GOT3 (cell line): ENCODE measurements at places on chromosomes 6 and 20.

DNA sequence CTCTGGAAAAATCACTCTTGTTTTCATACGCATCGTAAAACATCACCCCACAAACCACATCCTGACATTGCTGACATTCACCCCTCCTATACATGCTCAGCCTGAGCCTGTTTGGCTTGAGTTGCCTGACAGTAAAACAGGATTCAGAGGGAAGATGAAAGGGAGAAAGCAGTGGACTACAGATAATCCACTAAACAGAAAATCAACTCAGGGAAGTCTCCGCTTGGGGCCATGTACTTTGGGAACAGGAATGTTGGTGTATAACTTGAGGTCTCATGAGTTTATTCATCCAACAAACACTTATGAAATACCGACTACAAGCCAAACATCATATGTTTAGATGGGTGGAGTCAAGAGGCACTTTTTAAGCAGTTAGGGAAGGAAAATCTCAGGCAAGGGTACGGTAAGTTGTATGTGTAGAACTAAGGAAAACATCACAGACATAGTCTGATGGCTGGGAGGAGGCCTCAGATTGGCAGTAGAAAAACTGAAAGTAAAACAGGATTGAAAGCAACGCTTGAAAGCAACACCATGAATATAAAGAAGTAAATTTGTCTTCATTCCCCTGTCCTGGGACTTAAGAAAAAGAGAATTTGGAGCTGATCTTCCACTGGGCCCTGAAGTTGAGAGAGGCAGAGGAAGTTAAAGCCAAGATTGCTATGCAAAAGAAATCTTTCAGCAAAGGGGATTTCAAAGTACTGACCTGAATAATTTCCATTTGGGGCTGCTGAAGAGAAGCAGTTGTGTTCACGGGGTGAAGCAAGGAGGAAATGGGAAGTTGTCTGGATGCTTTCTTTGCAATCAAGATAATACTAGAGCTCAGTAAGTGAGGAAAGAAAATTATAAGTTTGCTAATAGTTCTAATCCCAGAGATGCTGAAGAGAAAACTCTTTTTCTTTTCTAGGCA is 28.8 kb downstream of the PDE7B start:
- DNase-seq = no peak

GRCh38 chr6:88683734-88684133 is 279.7 kb downstream of the RNGTT start:
- DNase-seq = no peak

DNA sequence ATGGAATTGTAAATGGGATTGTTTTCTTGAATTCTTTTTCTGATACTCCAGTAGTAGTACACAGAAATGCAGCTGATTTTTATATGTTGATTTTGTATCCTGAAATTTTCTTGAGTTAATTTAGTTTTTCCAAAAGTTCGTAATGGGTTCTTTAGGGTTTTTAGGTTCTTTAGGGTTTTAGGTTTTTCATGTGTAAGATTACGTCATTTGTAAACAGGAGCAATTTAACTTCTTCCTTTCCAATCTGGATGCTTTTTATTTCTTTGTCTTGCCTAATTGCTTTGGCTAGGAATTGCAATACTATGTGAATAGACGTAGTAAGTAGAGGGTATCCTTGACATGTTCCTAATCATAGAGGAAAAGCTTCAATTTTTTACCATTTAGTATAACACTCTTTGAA is 568.6 kb downstream of the MMUT start:
- DNase-seq = no peak

GRCh38 chr6:119890470-119890869 is 540.9 kb upstream of the MAN1A1 start:
- DNase-seq = no peak

- no peak for DNase-seq
Observed at GRCh38 chr6:11598687-11599086, 61.1 kb downstream of the TMEM170B start.

- no peak for DNase-seq
Observed at GRCh38 chr6:37052027-37052628, 46.7 kb downstream of the FGD2 start.

DNA sequence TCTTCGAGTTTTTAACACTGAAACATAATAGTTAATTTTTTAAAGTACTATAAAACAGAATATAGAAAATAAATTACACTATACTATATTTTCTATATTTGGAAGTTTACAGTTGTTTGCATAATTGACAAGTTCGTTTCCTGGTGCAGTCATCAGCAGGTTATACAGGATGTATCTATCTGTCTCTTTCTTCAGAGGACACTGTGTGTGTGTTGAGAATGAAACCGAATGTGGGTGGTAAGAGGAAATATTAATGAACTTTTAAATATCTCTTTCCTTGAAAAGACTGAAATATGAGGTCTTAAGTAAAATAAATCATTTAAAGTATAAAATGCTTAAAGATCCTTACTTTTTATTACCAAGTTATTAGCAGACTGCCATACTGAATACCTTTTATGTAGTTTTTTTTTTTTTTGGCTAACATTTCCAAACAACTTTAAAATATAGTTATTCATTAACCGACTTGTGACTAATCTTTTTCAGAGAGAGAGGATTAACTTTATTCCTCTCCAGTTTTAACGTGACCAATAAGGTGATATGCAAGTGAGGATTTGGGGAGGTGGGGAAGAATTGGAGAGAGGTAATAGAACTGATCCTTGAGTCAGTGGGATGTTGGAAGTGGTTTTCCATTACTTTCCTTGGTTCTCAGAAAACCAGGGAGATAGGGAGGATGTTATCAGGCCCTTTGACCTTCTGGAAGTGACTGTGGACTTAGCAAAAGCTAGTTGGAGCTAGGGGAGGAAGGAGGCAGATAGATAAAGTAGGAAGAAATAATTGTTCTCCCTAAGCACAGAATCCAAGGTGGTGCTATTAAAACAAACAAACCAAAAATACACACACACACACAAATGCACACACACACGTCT is 380.0 kb upstream of the FLRT3 start:
- DNase-seq = no peak

DNA sequence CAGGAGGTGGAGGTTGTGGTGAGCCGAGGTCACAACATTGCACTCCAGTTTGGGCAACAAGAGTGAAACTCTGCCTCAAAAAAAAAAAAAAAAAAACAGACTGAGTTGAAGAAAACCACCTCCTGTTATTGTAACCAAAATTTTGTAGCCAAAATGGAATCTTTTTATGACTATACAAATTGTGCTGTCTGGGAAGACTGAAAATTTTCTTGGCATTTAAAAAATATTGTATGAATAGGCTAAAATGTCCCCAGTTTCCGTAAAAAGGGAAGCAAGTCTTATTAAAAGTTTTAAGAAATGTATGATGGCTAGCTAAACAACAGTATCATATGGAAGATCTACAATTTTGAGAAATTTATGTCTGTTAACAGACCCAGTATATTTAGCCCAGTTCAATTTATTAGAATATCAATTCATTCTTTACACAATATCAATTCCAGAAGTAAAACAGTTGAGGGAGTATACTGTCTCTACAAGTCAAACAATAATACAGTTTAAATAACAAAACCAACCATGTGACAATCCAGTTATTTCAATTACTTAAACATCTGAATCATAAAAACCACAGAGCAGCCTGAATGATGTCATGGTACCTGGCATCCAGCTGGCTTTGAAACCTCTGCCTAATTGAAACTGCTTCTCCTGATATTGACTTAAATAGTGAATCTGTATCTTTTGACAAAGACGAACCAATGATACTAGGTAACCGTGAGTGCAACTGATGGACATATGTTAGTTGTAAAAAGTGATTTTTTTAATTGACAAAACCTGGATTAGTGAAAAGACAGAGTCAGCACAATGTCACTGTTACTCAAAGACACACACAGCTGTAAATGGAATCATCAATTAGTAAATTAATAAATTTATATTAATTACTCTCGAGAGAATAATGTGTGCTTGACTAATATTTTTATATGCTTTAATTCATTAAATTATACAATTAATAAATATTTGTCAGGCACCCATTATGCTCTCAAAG is 166.6 kb upstream of the MARCKS start:
- no peak for DNase-seq
